ENCODE measurements at places on chromosomes 11 and 22. TPM values are rescaled to one million over a fixed set of nuclear protein-coding genes. Genes with fewer than 3 reads are reported as not detected.

DNA sequence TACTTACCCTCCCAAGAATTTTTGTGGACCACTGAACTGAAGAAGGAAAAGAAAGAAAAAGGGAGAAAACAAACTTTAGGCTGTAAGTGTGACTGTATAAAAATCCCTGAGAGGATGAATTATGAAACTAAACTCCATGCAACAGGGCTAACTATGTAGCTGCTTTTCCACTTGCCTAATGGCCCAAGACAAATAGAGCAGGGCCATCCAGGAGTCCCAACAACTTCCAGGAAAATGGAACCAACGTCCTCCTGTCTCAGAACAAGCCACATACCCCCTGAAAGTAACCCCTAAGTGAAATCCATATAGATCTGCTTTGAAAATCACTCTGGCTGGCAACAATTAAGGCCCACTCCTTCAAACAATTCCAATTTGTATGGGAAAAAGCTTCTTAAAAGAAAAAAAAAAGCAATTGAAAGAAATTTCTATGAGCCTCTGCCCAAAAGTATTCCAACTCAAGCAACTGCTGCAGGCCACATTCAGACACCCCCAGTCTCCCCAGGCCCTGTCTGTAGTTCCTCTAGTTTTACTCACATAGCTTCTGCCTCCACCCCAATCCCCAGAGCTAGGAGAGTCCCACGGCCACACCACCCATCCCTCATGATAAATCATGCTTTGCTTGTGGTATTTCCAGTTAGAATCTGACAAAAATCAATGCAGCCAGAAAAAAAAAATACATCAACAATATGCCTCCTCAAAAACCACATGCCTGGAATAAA lies 12.7 kb downstream of the RBFOX2 start:
- no peak for DNase-seq

DNA sequence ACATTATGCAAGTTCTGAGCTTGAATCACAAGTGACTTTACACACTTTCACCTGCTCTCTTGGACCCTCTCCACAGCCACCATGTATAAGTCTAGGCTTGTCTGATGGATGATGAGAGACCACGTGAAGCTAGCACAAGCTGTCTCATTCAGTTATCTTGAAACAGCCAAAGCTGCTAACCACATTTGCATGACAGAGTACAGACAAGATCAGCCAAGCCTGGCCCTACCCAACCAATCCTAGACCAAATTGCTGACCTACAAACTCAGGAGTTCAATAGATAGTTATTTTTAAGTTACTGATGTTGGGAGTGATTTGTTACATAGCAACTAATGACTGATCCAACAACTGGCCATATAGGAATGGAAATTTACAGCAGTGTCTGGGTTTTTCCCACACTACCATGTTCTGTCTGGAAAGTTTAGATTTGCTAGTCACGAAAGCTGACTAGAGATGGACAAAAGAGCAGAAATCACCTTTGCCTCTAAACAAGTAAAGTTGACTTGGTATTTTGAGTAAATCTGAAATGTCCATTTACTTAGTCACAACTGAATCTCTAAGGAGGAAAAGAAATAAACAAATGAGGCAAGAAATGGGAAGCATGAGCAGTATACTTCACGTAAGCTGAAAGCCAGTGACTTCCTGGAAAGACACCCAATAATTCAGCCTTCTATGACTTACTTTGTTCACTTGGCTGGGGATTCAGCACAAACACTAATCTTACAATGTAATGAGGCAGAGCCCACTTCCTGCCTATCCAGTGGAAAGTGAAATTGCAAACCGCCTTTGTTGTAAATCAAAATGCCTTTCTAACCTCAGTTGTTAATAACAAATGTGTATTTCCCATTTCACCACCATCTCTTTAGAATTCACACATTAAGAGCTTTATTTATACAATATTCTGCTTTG lies 101.7 kb downstream of the FAM181B start:
- DNase-seq = no peak

DNA sequence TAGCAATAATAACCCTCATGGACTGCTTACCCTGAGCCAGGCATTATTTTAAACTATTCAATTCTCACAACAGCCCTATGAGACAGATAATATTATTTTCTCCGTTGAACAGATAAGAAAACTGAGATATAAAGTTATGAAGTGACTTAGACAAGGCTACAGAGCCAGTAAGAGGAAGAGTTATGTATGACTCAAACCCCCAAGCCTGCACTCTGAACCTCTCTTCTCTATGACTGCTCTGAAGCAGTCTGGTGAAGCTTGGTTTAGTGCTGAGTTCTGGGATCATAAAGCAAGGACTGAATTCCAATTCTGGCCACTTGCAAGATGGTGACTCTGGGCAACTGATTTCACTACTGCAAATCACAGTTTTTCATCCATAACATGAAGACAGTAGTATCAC lies 34.5 kb downstream of the TNKS1BP1 start:
- no peak for DNase-seq

DNA sequence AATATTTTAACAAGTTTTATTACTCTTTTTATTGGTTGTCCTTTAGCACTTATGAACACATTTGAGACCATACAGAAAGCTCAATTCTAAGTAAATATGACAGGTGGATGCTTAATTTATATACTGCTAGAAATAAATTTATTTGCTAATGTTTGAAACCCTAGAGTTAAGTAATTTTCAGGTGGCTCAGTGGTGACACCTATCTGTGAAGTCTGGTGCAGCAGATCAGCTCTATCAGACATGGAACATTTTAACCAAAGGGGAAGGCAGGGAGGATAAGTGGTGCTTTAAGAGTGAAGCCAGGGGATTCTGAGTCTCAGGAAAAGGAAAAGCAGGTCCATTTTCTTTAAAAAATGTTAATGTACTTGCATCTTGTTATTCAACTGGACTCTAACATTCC lies 175.8 kb downstream of the DSCAML1 start:
- peak; percentile 42 for DNase-seq

DNA sequence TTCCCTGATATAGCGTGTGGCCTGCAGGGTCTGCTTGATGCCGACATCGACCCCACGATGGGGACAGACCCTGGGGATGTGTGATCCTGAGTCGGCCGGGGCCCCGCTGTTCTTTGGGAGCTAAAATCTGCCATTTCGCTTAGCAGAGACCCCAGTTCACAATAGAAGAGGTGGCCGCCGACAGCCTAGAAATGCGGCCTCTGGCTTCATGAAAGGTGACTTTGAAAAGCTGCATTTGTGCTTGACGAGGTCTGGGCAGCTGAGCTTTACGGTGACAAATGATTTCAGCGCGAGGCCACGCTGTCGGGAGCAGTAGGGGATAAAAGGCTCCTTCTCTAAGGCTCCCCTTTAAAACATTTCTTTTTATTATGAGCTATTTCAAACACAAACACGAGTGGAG lies 71.7 kb downstream of the RPS6KA4 start:
- no peak for DNase-seq

DNA sequence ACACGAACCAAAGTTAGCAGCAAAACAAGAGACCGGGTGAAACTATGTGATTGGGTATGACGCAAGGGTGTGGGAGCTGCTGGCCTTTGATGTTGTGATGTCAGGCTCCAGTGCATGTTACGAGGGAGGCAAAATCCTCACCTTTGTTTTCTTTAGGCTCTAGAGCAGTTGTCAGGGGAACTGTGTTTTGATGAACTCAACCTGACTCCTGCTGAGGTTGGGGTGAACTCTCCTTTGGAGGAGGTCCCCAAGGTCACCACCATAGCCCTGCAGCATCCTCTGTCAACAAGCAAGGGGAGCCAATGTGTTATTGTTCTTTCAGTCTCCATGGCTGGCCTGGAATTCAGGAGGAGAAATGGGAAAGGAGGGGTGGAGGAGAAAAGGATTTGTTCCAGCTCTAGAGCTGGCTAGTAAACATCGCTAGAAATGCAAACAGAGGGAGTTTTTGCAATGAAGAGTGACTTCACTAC lies 33.8 kb downstream of the RASSF10 start:
- no peak for DNase-seq

GRCh38 chr11:100776212-100776896 lies 89.3 kb downstream of the ARHGAP42 start:
- no peak for DNase-seq

DNA sequence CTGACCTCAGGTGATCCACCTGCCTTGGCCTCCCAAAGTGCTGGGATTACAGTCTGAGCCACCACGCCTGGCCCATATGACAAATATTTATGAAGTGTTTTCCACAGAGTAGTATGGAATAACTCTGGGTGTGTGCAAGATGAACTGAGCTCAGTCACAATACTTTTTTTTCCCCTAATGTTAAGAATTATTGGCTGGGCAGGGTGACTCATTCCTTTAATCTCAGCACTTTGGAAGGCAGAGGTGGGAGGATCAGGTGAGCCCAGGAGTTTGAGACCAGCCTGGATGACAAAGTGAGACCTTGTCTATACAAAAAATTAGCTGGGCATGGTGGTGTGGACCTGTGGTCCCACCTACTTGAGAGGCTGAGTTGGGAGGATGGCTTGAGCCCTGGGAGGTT lies 6.4 kb downstream of the PTPRJ start:
- DNase-seq = no peak

DNA sequence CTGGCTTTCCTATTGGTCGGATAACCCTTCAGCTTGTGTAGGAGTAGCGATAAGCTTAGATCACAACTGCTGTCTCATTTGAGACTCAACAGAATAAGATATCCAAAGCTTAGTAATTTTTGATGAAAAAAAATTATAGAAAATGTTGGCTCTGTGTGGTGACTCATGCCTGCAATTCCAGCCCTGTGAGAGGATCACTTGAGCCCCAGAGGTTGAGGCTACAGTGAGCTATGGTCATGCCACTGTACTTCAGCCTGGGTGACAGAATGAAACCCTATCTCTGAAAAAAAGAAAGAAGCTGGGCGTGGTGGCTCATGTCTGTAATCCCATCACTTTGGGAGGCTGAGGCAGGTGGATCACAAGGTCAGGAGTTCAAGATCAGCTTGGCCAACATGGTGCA lies 55.6 kb upstream of the RRM1 start:
- no peak for DNase-seq

DNA sequence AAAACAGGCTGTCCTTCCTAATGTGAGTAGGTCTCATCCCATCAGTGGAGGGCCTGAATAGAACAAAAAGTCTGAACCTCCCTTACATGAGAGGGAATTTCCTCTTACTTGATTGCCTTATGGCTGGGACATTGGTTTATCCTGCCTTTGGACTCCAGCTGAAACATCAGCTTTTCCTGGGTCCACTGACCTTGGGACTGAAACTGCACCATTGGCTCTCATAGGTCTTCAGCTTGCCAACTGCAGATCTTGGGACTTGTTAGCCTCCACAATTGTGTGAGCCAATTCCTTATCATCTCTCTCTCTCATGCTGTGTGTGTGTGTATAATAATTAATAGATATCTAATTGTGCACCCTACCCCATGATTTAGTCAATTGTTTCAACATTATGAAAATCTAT lies 375.3 kb upstream of the DDI1 start:
- no peak for DNase-seq

GRCh38 chr22:44211256-44211945 lies 30.7 kb downstream of the PARVG start:
- DNase-seq = no peak

GRCh38 chr11:12187399-12187798 lies 77.0 kb downstream of the MICAL2 start:
- DNase-seq = no peak

The HEPACAM gene
- not detected for total RNA-seq

The SCT gene
- not detected for total RNA-seq

The LMO1 gene
- total RNA-seq = not detected

The DDX10 gene
- 36.6 TPM for total RNA-seq

The RFPL2 gene
- total RNA-seq = not detected

The AASDHPPT gene
- 36.2 TPM for total RNA-seq

The EMID1 gene
- total RNA-seq = not detected

The SCN3B gene
- total RNA-seq = not detected

The SEPTIN3 gene
- 1.5 TPM for total RNA-seq

All from activated naive CD4-positive, alpha-beta T cell treated with anti-CD3 and anti-CD28 coated beads for 36 hours (primary cell).